ENCODE measurements at places on chromosomes 6 and 20. TPM values are rescaled to one million over a fixed set of nuclear protein-coding genes. Genes with fewer than 3 reads are reported as not detected.

GRCh38 chr20:58458342-58459057, 56.7 kb downstream of the APCDD1L start:
- no peak for DNase-seq

- no peak for DNase-seq
These were observed 291.7 kb downstream of the UTRN start for GRCh38 chr6:144576871-144577270.

GRCh38 chr6:64477391-64477790, 841.8 kb downstream of the PHF3 start:
- no peak for DNase-seq

GRCh38 chr6:122931916-122932315, 64.1 kb upstream of the CLVS2 start:
- no peak for DNase-seq

- DNase-seq = no peak
These were observed 44.1 kb downstream of the NHSL1 start for GRCh38 chr6:138454981-138455706.

- no peak for DNase-seq
These were observed 13.3 kb downstream of the NFATC2 start for GRCh38 chr20:51529081-51529681.

- DNase-seq = no peak
These were observed 222.9 kb downstream of the LAMA2 start for GRCh38 chr6:129105793-129106192.

DNA sequence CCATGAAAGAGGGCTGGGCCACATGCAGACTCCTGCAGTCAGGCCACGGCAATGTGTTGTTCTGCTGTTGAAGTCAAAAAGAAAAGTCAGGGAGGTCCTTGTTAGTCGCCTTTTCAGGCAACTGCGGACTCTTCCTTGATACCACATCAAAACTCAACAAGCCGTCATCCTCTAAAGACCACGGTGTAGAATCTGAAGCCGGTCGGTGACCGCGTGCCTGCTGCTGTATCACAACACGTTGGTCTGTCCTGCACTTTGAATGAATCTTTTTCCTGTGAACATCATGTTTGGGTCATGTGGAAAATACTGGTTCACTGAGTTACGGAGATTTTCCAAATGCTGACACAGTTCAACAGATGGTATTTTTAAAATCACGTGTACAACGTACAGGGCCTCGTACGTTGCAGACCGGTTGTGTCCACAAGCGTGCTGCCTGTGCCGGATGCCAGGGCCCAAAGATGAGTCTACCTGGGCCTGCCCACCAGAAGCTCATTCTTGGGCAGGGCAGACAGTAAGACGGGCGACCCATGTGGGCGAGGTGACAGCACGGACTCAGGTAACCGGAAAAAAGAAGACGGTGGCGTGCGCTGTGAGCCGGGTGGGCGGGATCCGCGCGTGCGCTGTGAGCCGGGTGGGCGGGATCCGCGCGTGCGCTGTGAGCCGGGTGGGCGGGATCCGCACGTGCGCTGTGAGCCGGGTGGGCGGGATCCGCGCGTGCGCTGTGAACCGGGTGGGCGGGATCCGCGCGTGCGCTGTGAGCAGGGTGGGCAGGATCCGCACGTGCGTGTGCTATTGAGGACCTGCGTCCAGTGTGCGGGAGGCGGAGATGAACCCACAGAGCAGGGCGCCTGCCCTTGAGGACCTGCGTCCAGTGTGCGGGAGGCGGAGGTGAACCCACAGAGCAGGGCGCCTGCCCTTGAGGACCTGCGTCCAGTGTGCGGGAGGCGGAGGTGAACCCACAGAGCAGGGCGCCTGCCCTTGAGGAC, 114.5 kb downstream of the FAM120B start:
- DNase-seq = no peak

GRCh38 chr20:61045876-61046585, 206.0 kb upstream of the CDH4 start:
- no peak for DNase-seq

DNA sequence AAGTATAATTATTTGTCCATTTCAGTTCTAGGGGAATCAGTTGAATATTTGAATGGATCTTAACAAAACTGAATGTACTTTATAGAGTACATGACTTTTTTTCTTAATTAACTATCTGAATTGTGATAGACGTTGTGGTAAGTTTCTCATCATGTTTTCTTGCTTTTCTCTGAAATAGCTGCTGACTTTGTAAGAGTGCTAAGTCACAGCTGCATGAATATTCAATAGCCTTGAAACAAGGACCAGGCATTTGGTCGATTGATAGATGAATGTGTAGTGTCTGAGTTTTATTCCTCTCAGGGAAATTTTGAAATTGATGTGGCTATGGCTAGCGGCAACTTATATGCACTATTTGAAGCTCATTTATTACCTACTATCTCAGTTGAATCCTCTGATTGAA, 56.0 kb downstream of the ADGRB3 start:
- no peak for DNase-seq

GRCh38 chr6:48325701-48326100, 214.7 kb upstream of the PTCHD4 start:
- no peak for DNase-seq

GRCh38 chr6:146269482-146269881, 240.6 kb downstream of the GRM1 start:
- DNase-seq = no peak

DNA sequence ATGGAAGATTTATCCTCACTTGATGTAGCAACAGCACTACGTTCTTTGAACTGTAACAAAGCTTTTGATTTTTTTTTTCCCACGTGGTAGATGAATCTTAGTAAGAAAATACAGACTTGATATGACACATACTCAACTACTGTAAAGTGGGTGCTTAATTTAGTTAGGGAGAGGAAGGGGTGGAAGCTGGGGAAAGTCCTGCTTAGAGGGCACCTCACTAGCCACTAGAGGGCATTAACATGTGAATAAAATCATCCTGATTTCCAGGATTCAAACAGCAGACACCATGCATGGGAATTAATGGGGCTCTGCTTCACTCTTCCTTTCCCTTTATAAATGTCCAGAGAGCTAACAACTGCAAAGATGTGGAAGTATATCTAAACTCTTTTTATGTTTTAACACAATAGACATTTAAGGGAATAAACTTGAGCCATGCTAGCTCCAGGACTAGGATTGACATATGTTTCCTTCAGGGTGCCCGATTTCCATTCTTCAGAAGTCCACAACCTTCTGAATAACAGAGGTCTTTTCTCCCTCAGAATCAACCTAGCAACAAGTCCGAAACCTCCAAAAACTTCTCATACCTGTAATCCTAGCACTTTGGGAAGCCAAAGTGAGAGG, 250.1 kb downstream of the ATXN1 start:
- DNase-seq = no peak

GRCh38 chr20:58481481-58482021, 33.6 kb downstream of the APCDD1L start:
- DNase-seq = peak; percentile 78

GRCh38 chr20:14536738-14537137, 199.3 kb upstream of the FLRT3 start:
- no peak for DNase-seq

DNA sequence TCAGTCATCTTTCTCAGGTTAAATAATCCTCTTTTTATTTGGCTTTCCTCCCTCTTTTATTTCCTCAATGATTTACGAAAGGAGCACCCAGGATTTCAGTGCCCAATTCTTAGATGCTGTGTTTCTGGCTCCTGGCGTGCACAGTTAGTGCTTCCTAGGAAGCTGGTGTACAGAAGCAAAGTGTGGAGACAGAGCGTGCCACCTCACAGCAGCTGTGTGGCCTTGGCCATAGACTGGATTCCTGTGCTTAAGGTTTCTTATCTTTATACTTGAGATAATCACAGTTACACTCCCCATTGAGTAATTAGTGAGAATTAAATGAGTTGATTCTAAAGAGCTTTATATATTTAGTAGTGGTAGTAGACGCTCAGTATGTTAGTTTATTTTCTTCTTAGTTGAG, 39.7 kb upstream of the GJA1 start:
- no peak for DNase-seq

DNA sequence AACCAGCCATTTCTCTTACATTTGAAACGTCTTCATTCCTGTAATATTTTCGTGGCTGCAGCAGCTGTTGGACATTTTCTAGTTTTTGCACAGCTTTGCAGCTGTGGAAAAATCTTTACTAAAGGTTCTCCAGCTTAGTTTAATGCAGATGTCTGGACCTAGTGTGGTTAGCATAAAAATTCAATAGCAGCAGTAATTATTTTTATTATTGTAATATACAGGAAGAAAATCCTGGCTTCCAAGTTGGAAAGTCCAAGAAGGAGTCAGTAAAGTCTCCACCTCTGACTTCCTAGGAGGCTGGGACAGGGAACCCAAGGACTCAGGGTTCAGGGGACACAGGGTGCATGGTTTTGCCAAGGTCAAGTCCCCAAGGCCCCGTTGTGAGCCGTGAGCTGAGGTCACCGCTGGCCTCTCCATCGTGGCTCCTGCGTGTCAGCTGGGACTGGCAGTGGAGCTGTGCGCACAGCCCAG, 230.6 kb downstream of the FNDC1 start:
- DNase-seq = no peak

DNA sequence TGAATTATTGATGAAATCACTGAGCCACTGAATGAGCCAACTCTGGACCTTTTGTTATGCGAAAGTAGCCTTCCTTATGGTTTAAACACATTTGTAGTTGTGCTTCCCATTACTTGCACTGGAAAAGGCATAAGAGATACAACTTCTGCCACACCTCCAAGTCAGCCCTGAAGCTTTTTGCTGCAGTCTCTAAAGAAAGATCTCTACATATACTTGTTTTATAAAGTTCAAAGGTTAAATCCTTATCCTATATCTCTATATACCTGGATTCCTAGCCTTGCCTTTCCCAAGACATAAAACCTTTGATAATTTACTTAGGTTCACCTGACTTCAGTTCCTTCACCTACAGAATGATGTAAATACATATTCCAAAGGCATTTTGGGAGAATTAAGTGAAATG, 132.0 kb downstream of the PTPRK start:
- DNase-seq = no peak

- DNase-seq = no peak
These were observed 120.9 kb upstream of the RPS6KA2 start for GRCh38 chr6:166747644-166748595.

DNA sequence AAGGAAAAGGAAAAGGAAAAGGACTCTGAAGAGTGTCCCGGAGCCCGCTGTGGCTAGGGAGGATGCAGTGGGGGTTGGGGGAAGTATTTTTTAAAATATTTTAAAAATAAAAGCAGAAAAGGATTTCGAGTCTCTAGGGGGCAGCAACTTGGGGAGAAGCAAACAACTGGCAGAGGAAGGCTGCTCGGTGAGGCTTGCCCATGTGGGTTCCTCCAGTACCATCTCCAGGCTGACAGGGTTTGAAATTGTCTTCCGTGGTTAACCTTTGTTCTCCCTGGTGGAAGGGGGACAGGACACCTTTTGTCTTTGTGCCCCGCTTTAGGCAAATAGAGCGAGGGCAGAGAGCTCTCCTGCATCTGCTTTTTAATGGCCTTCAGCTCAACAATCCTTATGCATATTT, 60.4 kb upstream of the SNX9 start:
- DNase-seq = no peak

The ANKRD66 gene
- total RNA-seq = not detected

The C6orf58 gene
- total RNA-seq = not detected

The TTLL9 gene
- 0.19 TPM for total RNA-seq

The OR2H2 gene
- not detected for total RNA-seq

The LY6G6C gene
- not detected for total RNA-seq

The DDO gene
- total RNA-seq = 1.9 TPM

The PKHD1 gene
- total RNA-seq = not detected
